Urinary bladder (tissue), 4 donors: ENCODE measurements at places on chromosomes 16 and 17. TPM values are rescaled to one million over a fixed set of nuclear protein-coding genes. Genes with fewer than 3 reads are reported as not detected.

DNA sequence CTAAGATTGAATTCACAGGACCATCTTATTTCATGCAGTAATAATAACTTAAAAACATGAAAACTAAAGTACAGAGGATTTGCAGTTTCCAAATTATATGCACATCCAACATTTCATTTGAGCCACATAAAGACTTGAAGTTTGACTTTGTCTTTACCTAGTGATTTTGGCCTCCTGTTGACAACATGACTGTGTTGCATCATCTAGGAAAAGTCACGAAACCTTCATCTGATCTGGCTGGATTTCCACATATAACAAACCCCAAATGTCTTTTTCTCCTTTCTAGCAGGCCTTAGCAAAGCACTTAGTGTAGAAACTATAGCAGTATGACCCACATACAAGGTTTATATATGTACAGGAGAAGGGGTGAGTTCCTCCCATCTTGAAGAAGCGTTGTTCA lies 406.5 kb upstream of the CDH5 start:
- no peak for DNase-seq

The ASPA gene
- total RNA-seq: 44.9 TPM

DNA sequence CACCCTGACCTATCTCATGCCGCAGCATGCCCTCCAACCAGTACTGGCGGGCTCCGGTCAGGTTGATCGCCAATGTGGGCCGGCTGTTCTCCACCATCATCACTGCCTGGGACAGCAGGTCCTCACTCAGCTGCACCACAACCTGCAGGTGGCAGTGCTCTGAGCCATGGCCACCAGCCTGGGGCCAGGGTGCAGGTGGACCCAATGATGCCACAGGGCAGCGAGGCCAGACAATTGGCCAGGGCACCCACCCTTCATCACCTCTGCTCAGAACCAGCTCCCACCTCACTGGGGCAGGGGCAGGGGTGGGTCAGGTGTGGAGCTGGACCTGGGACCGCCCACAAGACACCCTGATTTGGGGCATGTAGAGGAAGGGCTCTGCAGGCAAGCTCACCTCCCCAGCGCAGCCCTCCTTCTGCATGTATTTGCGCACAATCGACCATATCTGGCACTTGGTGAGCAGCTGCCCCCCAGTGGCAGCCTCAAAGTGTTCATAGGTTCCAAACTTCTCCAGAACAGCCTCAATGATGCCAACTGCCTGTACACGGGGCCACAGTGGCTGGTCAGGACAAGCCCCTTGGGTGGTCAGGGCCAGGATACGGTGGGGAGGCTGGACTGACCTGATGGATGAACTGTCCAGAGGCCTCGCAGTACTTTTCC lies 4.2 kb downstream of the MATCAP1 start:
- no peak for DNase-seq

- peak; percentile 66 for DNase-seq
These were observed 7.0 kb upstream of the ARHGAP23 start for GRCh38 chr17:38421171-38421841.

GRCh38 chr16:12360240-12360639 lies 383.7 kb downstream of the SNX29 start:
- DNase-seq: no peak

GRCh38 chr17:48510761-48511604 lies 19.8 kb downstream of the HOXB1 start:
- no peak for DNase-seq

DNA sequence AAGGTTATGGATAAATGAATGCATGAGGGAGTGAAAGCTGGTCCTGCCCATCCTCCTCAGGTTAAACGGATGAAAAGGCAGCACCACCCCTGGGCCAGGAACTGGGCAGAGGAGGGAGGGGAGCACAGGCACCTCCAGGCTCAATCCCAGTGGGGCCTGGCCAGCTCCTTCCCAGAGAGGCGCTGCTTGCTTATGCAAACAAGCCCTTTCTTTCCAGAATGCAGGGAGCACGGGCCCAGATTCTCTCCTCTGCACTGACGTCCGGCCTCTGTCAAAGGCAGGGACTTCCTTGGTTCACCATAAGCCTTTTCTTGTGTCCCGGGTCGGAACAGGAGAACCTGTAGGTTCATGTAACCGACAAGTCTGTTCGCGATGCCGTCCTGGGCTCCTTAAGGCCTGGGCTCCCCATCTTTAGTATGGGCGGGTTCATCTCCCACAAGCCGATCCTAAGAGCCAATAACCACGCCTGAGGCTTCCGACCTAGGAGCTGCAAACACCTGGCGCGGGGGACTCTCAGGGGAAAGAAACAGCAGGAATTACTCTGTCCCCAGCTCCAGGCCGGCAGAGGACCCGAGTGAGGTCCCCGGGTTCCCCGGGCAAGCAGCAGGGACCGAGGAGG lies 16.3 kb downstream of the ENPP7 start:
- no peak for DNase-seq

- DNase-seq: no peak
These were observed 12.4 kb downstream of the BCAR1 start for GRCh38 chr16:75238853-75239541.

The HOXB4 gene
- 2.0 TPM for total RNA-seq

GRCh38 chr17:72262766-72263165 lies 141.9 kb downstream of the SOX9 start:
- DNase-seq: no peak

The CD7 gene
- total RNA-seq: 0.69 TPM

- DNase-seq: no peak
These were observed 51.6 kb downstream of the ACTG1 start for GRCh38 chr17:81460856-81461460.

- DNase-seq: no peak
These were observed 84.9 kb downstream of the TMEM114 start for GRCh38 chr16:8505327-8505991.

DNA sequence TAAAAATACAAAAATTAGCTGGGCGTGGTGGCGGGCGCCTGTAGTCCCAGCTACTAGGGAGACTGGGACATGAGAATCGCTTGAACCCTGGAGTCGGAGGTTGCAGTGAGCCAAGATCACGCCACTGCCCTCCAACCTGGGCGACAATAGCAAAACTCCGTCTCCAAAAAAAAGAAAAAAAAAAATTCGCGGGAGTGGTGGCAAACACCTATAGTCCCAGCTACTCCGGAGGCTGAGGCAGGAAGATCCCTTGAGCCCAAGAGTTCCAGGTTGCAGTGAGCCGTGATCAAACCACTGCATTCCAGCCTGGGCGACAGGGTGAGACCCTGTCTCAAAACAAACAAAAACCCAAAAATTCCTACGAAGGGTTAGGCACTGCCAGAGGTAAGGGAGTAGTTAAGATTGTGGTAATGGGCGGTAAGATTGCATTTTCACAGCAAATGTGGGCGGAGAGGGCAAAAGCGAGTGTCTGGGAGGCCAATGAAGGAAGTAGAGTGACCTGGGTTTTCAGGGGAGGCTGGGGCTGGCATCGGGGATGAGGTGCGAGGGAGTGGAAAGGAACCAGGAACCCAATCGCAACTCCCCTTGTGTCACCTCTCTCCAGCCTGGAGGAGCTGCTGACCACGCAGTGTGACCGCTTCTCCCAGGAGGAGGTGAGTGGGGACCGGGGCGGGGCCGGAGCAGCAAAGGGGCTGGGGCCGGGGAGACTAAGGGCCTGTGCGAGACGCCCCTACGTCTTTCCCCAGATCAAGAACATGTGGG lies 2.6 kb downstream of the MYL11 start:
- no peak for DNase-seq

GRCh38 chr16:82055728-82056549 lies 20.9 kb downstream of the HSD17B2 start:
- DNase-seq: peak; percentile 33

- no peak for DNase-seq
These were observed 45.8 kb upstream of the LGALS9 start for GRCh38 chr17:27585153-27585681.

DNA sequence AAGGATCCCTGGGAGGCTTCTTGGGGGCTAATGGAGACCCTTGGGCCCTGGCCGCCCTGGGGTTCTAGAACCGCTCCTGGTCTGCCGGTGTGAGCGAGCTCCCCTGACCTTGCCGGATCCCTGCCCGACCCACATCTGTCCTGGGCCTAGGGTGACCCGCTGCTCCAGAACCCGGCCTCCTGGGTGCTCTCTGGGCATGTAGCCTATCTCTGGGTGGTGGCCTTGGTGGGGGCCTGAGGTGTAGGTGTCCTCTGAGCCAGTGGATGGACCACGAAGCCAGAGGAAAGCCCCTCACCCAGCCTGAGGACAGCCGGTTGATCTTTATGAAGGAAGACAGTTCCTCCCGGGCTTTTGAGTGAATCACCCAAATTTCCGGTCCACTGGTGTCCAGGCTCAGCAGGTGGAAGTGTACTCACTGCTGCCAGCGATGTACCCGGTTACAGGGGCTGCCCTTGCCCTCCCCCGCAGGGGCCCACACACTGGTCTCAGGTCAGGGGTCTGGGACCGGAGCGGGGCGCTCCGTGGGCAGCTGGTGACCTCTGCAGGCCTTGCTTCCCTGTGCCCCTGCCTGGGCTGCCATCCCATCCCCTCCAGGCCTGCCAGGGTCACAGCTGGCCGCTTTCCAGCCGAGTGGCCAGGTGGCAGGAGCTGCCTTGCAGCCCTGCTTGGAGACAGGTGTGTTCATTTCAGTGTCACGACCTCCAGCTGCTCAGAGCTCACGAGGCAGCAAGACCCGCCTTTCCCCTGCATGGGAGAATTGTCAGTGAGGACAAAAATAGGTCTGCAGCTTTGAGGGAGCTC lies 10.5 kb upstream of the GSE1 start:
- DNase-seq: no peak

The PPY gene
- total RNA-seq: not detected

DNA sequence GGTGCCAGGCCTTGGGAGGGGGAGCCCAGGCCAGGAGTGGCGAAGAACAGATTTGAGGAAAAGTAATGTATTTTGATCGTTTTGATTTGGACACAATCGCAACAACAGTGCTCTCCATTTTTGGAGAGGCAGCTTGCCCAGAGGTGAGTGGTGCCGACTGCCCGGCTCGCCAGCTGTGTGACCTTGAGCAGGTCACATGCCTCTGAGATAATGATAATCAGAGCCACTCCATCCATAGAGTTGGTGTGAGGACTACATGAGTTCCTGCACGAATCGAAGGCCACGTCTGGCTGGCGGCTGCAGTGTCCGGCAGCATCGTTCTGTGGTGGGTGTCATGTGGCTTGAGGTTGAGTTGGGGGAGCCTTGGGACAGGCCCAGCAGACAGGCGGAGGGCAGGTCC lies 20.7 kb downstream of the LLGL2 start:
- no peak for DNase-seq

DNA sequence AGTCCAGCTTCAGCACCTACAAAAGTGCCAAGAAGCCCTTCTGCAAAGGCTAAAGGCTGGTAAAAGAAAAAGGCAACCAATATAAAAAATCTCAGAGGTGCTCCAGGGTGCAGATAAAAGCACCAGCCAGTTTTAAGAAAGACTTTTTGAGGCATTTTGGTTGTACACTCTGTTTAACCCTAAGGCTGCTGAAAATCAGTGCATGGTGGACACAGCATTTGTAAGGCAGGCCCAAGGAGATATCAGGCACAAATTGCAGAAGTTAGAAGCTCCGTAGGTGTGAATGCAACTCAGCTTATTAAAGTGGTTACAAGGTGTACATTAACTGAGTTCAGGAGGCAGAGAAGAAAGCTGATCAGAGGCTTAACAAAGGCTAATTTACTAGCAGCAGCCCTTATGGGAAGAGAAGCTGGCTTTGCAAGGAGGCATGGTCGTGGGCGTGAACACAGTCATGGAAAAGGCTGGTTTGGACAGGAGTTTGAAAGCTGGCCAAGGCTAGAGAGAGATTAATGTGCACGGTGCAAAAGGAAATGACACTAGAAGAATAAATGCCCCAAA lies 21.1 kb downstream of the ACSM1 start:
- DNase-seq: no peak

- DNase-seq: no peak
These were observed 3.6 kb downstream of the USP7 start for GRCh38 chr16:8959921-8960787.

The TPSG1 gene
- total RNA-seq: not detected

GRCh38 chr17:44004761-44005526 lies 522 bp downstream of the NAGS start:
- no peak for DNase-seq

- no peak for DNase-seq
These were observed 16.0 kb upstream of the NUDT16L1 start for GRCh38 chr16:4677390-4677789.

The RPH3AL gene
- 5.4 TPM for total RNA-seq

- DNase-seq: no peak
These were observed 5.5 kb upstream of the DNAI2 start for GRCh38 chr17:74268558-74268957.

- DNase-seq: no peak
These were observed 196.0 kb downstream of the RAB11FIP4 start for GRCh38 chr17:31587462-31587861.

The MYO15B gene
- total RNA-seq: 108 TPM

DNA sequence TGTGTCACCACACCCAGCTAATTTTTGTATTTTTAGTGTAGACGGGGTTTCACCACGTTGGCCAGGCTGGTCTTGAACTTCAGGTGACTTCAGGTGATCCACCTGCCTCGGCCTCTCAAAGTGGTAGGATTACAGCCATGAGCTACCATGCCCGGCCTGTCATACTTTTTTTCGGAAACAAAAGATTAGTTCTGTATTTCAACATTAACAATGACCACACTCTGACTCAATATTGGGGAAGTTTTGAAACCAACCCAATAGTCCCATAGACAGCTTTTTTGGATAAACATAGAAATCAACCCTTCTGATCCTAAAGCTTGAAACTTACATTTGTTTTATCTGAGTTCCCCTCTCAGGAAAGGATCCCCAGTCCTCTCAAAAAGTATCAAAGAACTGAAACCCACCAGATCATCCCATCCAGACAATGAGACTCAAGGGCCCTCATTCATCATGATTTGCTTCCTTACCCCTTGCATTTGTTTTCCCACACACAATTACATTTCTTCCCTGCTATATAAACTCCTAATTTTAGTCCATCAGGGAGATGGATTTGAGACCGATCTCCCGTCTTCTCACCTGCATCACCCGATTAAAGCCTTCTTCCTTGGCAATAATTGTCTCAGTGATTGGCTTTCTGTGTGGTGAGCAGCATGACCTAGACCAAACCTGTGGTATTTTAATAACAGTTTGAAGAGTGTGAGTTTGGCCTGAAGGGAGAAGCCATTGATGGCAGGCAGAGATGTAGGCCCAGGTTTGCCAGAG lies 7.2 kb upstream of the AGRP start:
- DNase-seq: no peak

GRCh38 chr16:87960852-87961251 lies 9.6 kb downstream of the BANP start:
- DNase-seq: no peak

The DOK4 gene
- 11.8 TPM for total RNA-seq

GRCh38 chr17:751269-752001 lies 629 bp downstream of the GEMIN4 start:
- DNase-seq: no peak

The TBX2 gene
- total RNA-seq: 26.4 TPM

GRCh38 chr17:17073581-17074403 lies 31.5 kb downstream of the MPRIP start:
- DNase-seq: no peak

The ZSCAN10 gene
- not detected for total RNA-seq

The FXR2 gene
- 26.2 TPM for total RNA-seq
